ENCODE measurements at places on chromosomes 5 and 9.

GRCh38 chr9:81472701-81473100 lies 216.6 kb downstream of the TLE1 start:
- DNase-seq: no peak

DNA sequence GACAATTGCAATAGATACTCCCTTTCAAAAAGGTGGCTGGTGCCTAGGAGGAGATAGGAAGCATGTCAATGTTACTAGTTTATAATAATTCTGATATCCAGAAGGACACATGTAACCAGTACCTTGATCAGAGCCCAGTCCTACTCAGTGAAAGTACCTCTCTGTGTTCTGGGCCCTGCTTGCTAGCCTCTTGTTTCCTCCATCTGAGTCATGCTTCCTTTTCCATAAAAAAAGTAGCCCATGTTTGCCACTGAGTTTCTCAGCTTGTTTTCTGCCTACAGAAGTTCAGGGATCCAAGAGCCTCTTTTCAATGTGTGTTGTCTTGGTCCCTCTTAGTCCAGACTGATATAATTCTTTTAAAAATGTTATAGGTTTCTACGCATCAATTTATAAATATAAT lies 149.0 kb downstream of the SSBP2 start:
- DNase-seq: no peak

- no peak for DNase-seq
Measured at GRCh38 chr5:116564312-116564711, 10.3 kb downstream of the SEMA6A start.

DNA sequence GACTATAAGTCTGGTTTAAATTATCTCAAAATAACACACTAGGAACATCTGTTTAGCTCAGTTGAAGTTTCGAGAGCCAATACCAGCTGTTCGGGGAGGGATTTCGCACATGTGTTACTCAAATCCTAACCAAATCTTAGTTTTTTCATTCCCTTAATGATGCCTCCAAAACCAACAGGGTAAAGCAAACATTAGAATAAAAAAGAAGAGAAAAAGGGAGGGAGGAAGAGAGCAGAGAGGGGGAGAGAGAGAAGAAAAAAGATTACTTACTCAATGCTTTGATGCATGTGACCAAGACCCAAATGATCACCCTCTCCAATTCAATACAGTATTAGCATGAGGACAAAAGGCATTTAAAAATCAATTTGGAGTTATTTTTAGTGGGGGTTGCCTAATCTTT lies 86.0 kb upstream of the NR5A1 start:
- DNase-seq: no peak

DNA sequence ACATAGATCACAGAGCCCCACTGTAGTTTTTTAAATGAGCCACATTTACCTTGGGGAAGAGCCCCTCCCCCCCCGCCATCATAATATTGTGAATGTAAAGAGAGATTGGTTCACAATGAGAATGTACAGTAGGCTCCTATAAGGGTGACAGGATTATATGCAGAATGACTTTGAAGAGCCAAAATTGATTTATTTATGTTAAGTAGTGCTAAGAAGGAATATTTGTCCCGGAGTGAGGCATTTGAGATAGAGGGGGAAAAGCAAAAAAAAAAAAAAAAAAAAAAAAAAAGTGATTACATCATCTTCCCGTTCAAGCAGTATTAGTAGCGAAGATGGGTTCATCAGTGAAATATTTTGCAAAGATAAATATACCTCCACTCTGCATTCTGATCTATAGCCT lies 73.9 kb downstream of the PIK3R1 start:
- no peak for DNase-seq

DNA sequence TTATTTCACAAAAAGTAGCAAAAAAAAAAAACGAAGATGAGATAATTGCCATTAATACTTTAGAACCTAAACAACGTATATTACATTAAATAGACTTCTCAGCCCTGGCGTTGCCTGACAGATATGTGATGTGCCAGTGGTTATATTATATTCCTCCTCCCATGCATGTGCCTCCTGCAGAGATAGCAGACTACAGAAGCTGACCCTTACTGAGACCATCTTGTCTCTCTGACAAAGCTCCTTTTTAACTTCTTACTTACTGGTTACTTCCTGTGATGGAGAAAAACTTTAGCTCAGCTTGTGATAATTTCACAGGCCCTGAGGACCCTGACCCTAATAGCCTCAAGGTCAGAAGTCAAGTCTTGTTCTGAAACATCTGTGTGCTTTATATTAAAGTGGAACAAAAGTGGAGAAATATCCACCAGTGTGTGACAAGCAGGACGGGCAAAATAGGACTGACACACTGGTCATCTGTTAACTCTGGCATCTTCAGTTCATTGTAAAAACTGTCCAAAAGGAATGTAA lies 80.6 kb upstream of the POU5F2 start:
- no peak for DNase-seq

- no peak for DNase-seq
Measured at GRCh38 chr5:171657473-171657872, 128.1 kb upstream of the SMIM23 start.

DNA sequence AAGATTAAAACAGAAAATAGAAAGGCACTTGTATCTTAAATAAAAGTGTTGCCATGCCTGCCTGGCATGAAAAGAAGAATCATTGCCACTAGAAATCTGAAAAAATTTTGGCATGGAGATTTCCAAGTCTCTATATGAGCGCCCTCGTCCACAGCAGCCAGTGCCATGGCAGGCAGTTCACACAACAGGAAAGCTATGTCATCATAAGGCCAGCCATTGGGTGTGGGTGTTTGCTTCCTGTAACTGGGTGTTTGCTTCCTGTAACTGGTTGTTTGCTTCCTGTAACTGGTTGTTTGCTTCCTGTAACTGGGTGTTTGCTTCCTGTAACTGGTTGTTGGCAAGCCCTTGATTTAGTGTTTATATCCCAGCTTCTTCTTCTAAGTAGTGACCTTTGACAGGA lies 446.7 kb downstream of the IRX1 start:
- peak; percentile 35 for DNase-seq

DNA sequence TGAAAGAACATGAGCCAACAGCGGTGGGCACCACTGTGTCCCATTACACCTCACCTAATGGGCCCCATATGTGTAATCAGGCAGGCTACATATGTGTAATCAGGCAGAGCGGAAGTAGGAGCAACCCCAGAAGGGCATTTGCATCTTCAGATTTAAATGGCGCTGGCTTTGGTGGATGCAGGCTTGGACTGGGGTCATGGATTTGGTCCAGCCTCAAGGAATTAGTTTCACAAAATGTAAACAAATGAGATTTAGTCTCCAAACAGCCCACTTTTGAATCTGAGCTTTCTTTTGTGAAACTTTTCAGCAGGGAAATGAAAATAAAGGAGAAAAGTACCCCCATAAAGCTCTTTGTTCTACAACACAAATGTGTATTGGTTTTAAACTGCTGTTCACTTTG lies 161.3 kb downstream of the LPAR1 start:
- no peak for DNase-seq

GRCh38 chr9:69582544-69583297 lies 89.5 kb downstream of the APBA1 start:
- no peak for DNase-seq

Measured in CMK (cell line).